Activated T-helper 1 cell treated with anti-CD3 and anti-CD28 coated beads, Interleukin-12 subunit alpha, Interleukin-12 subunit beta, Interleukin-2, Interleukin-4 antibody, amounts not matched to agents 30 ng/mL and 10 ng/mL and 1 ng/mL, durations not matched to agents 14 hours and 24 hours and 36 hours (primary cell): ENCODE measurements at places on chromosomes 16 and 17. TPM values are rescaled to one million over a fixed set of nuclear protein-coding genes. Genes with fewer than 3 reads are reported as not detected.
A peak's percentile ranks its signal among the peaks of the same experiment; 100 is the strongest.

The CDH13 gene
- total RNA-seq: not detected in 2 replicates

The TBC1D3B gene
- total RNA-seq: 7.1 and 9.1 TPM in 2 replicates

The ASPA gene
- total RNA-seq: not detected in 2 replicates

DNA sequence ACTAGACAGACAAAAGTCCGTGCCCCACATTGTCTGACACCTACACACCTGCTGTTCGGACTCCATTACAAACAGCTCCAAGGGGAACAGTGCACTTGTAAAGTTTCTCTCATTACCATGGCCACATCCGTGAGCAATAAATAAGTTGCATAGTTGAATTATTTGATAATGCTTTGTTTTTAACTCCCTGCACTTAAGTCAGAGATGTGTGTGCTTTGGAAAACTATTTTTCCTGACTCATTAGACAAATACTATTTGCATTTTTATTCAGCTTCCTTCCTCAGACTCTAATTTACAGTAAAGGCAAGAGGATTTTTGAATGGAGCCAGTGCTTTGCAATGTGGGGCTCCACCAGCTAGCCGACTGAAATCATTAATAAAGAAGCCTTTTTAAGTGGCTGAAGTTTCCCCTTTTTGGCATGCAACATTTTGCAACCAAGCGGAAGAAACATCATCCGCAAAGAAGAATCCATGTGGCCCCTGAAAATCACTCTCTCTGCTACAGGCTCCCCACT lies 6.5 kb upstream of the CCL2 start:
- no peak for DNase-seq

- DNase-seq: peak; percentile 92
Observed at GRCh38 chr17:27892866-27893769, at the start of gene LYRM9. Gene LYRM9, minus strand, starts transcription at chr17:27893365. Its CDS starts 10,671 bp downstream, at chr17:27882694.
